ENCODE measurements at places on chromosomes 11 and 22.
A peak's percentile ranks its signal among the peaks of the same experiment; 100 is the strongest.

DNA sequence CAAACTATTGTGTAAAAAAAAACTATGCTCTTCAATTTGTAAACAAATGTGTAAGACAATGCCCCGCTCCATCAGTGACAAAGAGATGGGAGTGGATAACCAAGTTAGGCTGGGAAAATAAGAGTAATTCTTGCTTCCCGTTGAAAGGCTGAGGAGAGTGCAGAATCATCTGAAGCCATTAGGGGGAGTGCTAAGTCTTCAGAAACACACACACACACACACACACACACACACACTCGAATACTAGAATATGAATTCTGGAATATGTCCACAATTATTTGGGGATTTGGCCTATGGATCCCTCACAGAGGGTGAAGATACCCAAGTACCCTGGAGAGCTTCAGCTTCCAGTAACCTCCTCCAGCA is 27.8 kb upstream of the ROBO3 start:
- no peak overlapping the region for H3K4me3 ChIP-seq
- H3K27ac ChIP-seq: no peak overlapping the region
- H3K4me1 ChIP-seq: peaks cover 27% of the 10 kb centered on the region
- no peaks in the 10 kb centered on the region for H3K36me3 ChIP-seq
- H3K27me3 ChIP-seq: peaks cover 62% of the 10 kb centered on the region

DNA sequence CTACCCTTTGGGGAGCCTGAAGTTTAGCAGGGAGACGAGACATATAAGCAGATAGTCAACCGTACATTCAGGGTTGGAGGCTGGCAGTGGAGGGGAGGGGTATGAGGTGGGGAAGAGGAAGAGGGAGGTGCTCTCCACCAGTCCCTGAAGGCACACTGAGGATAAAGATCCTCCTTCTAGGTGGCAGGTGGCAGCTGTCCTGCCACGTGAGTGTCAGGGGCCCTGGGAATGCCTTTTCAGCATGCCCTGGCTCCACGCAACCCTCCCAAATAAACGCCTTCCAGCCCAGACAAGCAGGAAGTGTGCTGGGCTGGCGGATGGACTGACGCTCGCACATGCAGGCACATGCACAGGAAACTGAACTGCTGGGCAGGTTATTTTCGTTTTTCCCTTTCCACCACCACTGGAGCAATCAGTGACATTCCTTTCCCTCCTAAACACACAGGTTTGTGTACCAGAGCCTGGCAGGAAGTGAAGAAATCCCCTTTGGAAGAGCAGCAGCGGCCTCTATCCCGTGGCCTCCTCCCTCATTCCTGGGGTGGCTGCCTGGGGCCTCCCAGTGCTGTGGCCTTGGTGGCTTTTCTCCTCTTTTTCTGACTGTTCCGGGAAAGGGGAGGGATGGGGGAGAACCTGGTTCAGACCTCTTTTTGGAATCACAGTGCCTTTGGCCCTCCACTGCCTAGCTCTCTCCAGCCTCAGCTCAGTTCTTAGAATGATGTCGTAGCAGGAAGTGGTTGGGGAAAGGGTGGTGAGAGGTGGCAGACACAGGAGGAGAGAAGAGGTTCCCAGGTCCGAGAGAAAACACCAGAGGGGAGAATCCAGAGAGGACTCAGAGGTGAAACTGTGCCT is 157.0 kb upstream of the TIMP3 start:
- no peak for DNase-seq
- peak overlapping the region; percentile 57 for H3K27ac ChIP-seq
- no peaks in the 10 kb centered on the region for H3K36me3 ChIP-seq
- peaks cover 13% of the 10 kb centered on the region for H3K27me3 ChIP-seq
- H3K4me3 ChIP-seq: no peak overlapping the region

- H3K27ac ChIP-seq: no peak overlapping the region
- peaks cover 7% of the 10 kb centered on the region for H3K4me1 ChIP-seq
- DNase-seq: peak; percentile 7
- no peaks in the 10 kb centered on the region for H3K36me3 ChIP-seq
- H3K4me3 ChIP-seq: no peak overlapping the region
- H3K27me3 ChIP-seq: peaks cover 1% of the 10 kb centered on the region
Measured at GRCh38 chr11:90774727-90775566, 552.1 kb upstream of the CHORDC1 start.

- peaks cover 93% of the 10 kb centered on the region for H3K27me3 ChIP-seq
- no peaks in the 10 kb centered on the region for H3K36me3 ChIP-seq
- DNase-seq: no peak
- H3K4me1 ChIP-seq: peaks cover 28% of the 10 kb centered on the region
- H3K4me3 ChIP-seq: peak overlapping the region; percentile 64
Measured at GRCh38 chr22:25419247-25420113, 145.0 kb upstream of the GRK3 start.

DNA sequence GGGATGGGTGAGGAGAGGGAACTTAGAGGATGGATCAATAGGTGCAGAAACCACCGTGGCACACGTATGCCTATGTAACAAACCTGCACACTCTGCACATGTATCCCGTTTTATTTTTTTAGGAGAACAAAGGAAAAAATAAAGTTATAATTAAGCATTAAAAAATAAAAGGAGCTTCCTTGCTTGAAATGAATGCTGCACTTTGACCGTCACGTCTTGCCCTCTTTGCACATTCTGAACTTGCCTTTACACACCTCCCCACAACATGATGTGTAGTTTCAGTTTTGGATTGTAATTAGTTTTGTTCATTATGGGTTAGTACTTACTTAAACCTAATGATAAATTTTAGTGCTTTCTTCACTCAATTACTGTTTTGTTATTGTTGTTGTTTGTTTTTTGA is 3.1 kb upstream of the CSRP3 start:
- H3K27ac ChIP-seq: no peak overlapping the region
- DNase-seq: no peak
- no peaks in the 10 kb centered on the region for H3K27me3 ChIP-seq
- no peaks in the 10 kb centered on the region for H3K36me3 ChIP-seq
- no peak overlapping the region for H3K4me3 ChIP-seq

GRCh38 chr11:25435197-25435596 is 896.7 kb upstream of the ANO3 start:
- DNase-seq: no peak
- H3K27ac ChIP-seq: no peak overlapping the region
- no peaks in the 10 kb centered on the region for H3K36me3 ChIP-seq

- H3K4me1 ChIP-seq: peaks cover 6% of the 10 kb centered on the region
- H3K27ac ChIP-seq: no peak overlapping the region
- DNase-seq: no peak
- no peaks in the 10 kb centered on the region for H3K36me3 ChIP-seq
- peaks cover 19% of the 10 kb centered on the region for H3K27me3 ChIP-seq
Measured at GRCh38 chr11:94525546-94526324, 13.5 kb downstream of the C11orf97 start.

DNA sequence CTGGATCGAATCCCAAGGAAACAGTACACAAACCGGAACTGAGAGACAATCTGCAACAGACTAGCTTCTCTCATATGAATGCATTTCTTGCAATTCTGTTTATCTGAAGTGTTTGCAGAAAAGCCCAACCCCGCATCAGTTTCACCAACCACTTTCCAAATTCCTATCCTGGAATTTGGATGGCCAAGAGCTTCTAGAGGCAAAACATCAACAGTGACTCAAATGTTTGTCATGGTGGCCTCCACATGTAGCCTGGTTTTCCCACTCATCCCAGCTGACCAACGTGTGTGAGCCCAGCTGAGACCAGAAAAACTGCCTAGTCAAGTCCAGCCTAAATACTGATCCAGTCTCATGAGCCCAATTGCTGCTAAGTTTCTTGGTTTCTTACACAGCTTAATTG is 8.3 kb upstream of the MIEF1 start:
- H3K27ac ChIP-seq: no peak overlapping the region
- peaks cover 27% of the 10 kb centered on the region for H3K4me1 ChIP-seq
- H3K27me3 ChIP-seq: peaks cover 8% of the 10 kb centered on the region
- DNase-seq: no peak
- no peak overlapping the region for H3K4me3 ChIP-seq
- H3K36me3 ChIP-seq: no peaks in the 10 kb centered on the region

DNA sequence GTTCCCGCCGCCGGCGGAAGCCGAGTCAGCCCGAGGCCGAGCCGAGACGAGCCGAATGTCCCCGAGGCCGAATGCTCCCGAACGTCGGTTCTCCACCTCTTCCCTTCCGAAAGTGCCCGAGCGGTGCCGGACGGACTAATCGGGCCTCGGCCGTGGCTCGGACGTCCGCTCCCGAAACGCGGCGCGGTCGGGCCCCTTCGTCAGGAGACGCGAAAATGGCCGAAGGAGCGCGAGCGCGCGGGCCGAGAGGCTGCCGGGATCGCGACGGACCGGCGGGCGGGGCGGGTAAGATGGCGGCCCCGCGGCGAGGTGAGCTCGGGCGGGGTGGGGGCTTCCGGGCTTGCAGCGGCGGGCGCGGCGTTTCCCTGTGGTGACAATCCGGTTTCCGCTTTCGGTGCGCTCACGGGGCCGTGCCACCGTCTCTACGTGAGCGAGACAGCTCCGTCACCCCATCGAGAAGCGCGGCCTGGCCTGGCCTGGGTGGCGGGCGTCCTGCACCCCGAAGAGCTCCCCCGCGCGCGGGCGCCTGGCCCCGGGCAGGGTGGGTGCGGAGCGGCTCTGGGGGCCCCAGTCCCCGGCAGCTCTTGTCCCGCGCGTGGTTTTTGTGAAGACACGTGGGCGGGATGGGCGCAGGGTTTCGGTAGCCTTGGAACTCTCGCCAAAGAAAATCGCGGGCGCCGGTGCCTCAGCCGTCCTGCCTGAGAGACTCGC is at the start of gene TMEM80:
TMEM80 (plus strand) TSS at position 279 of the 711 bp plus-strand sequence; CDS start at position 291, 12 bp downstream.
- peaks cover 4% of the 10 kb centered on the region for H3K36me3 ChIP-seq
- peaks cover 59% of the 10 kb centered on the region for H3K4me1 ChIP-seq
- H3K27ac ChIP-seq: peak within 1 kb of the TSS; percentile 99
- peak; percentile 99 for DNase-seq
- peaks cover 3% of the 10 kb centered on the region for H3K27me3 ChIP-seq
- H3K4me3 ChIP-seq: peak within 1 kb of the TSS; percentile 83

GRCh38 chr11:71304045-71304444 is 51.7 kb upstream of the SHANK2 start:
- no peak for DNase-seq
- H3K36me3 ChIP-seq: no peaks in the 10 kb centered on the region
- peaks cover 48% of the 10 kb centered on the region for H3K4me1 ChIP-seq
- H3K27ac ChIP-seq: no peak overlapping the region

- no peak for DNase-seq
- H3K4me3 ChIP-seq: no peak overlapping the region
- H3K4me1 ChIP-seq: peaks cover 17% of the 10 kb centered on the region
- H3K27ac ChIP-seq: no peak overlapping the region
- no peaks in the 10 kb centered on the region for H3K36me3 ChIP-seq
Measured at GRCh38 chr11:11572386-11572785, 49.4 kb downstream of the GALNT18 start.

GRCh38 chr22:41909310-41910049 is 5.4 kb downstream of the SHISA8 start:
- peaks cover 50% of the 10 kb centered on the region for H3K27me3 ChIP-seq
- H3K4me1 ChIP-seq: peaks cover 30% of the 10 kb centered on the region
- H3K36me3 ChIP-seq: peaks cover 7% of the 10 kb centered on the region
- no peak overlapping the region for H3K27ac ChIP-seq

DNA sequence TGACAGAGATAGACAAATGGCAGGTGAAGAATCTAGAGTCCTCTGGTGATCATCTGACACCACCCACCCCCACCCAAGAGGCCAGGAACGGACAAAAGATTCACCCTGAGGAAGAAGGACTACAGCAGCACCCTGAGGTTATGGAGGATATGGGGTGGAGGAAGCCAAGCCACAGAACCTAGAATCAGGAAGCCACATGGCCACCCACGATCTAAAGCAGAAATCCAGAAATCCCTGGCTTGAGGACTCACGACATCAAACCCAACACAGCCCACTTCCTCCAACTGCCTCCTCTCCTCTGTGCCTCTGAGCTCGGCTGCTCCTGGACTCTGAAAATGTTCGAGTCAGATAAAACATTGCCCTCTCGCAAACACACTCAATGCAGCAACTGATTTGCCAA is 364.3 kb downstream of the SHANK2 start:
- H3K36me3 ChIP-seq: no peaks in the 10 kb centered on the region
- no peak overlapping the region for H3K4me3 ChIP-seq
- peaks cover 3% of the 10 kb centered on the region for H3K27me3 ChIP-seq
- H3K4me1 ChIP-seq: peaks cover 24% of the 10 kb centered on the region
- DNase-seq: no peak

DNA sequence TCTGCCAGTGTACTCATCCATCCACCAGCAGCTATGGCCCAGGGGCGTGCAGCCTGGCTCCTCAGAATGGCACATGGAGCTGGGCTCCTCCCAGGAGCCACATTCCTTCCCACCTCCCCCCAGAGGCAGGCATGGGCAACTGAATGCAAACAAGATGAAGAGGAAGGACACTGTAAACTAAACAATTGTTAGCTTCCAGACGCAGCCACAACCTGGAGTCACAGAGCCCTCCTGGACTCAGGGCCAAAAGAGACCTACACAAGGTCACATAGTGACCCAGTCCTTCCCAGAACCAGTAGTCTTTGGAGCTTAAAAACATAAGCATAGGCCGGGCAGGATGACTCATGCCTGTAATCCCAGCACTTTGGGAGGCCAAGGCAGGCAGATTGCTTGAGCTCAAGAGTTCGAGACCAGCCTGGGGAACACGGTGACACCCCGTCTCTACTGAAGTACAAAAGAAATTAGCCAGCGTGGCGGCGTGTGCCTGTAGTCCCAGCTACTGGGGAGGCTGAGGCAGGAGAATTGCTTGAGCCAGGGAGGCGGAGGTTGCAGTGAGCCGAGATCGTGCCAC is 30.7 kb upstream of the CLDN5 start:
- no peak overlapping the region for H3K27ac ChIP-seq
- no peaks in the 10 kb centered on the region for H3K36me3 ChIP-seq
- H3K27me3 ChIP-seq: peaks cover 3% of the 10 kb centered on the region
- DNase-seq: peak; percentile 17
- H3K4me1 ChIP-seq: peaks cover 5% of the 10 kb centered on the region
- no peak overlapping the region for H3K4me3 ChIP-seq

- no peak for DNase-seq
- H3K4me1 ChIP-seq: peaks cover 56% of the 10 kb centered on the region
- H3K36me3 ChIP-seq: no peaks in the 10 kb centered on the region
- no peak overlapping the region for H3K27ac ChIP-seq
- H3K4me3 ChIP-seq: no peak overlapping the region
- H3K27me3 ChIP-seq: peaks cover 17% of the 10 kb centered on the region
Measured at GRCh38 chr11:130526846-130527245, 78.4 kb downstream of the ADAMTS15 start.

DNA sequence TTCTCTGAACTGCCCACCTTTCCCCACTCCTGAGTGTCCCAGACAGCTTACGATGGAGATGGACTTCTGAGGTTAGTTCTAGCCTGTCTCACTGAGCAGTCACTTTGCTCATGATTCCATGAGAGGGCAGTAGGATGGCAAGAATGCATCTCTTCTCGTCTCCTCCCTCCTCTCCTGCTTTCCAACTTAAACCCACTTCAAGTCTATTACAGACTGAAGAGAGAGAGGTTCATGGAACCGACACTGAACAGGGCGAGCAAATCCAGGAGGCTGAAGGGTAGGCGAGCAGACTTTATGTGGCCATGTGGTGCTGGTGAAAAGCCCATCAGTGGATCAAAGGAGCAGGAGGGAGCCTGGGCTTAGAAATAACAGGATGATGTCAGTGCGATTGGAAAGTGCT is 38.6 kb downstream of the CEP164 start:
- peaks cover 5% of the 10 kb centered on the region for H3K4me1 ChIP-seq
- peak overlapping the region; percentile 20 for H3K27ac ChIP-seq
- H3K4me3 ChIP-seq: no peak overlapping the region
- peaks cover 61% of the 10 kb centered on the region for H3K36me3 ChIP-seq
- H3K27me3 ChIP-seq: no peaks in the 10 kb centered on the region

- peak; percentile 22 for DNase-seq
- peaks cover 9% of the 10 kb centered on the region for H3K36me3 ChIP-seq
- H3K27ac ChIP-seq: no peak overlapping the region
- peaks cover 5% of the 10 kb centered on the region for H3K27me3 ChIP-seq
- peaks cover 17% of the 10 kb centered on the region for H3K4me1 ChIP-seq
Measured at GRCh38 chr11:72373163-72373562, 61.2 kb downstream of the CLPB start.

Measured in nephron progenitor cell (in vitro differentiated cells).